Activated CD4-positive, alpha-beta memory T cell treated with anti-CD3 and anti-CD28 coated beads, Interleukin-2, amount 10 ng/mL, durations not matched to agents 7 days and 5 days (primary cell): ENCODE measurements at places on chromosomes 1 and 21.

DNA sequence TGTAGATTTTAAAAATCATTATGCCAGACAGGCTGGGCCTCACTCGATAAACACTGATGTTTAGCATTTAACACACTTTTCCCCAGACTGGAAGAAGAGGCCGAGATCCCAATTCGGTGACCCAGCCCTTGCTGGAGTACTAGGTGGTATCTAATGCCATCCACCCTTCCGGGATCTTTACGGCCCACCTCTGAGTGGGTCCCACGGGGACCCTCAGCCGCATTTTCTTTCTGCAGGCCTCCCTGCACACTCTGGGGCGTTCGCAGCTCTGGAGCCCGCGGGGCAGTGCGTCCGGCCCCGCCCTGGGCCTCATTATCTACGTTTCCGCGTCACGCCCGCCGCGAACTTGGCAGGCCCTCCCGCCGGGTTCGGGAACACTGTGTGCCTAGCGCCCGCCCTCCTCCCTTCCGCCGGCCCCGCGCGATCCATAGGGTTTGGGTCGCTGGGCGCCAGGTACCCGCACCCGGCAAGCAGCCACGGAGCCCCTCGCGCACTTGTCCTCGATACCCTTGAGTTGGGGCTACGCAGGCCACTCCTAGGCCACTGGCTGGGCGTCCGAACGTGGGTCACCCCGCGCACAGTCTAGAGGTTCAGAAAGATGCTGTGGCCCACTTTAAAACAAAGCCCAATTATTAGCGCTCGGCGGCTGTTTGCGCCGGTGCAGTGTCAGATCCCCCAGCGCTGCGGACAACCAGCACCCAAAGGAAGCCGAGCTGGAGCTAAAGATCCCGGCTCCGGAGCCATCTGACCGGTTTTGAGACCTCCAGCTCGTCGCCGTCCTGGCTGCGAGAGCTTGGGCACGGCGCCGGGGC is 950 bp upstream of the EVA1C start:
- H3K4me3 ChIP-seq, result peak overlapping the region; percentile 93
- H3K4me1 ChIP-seq, result peaks cover 30% of the 10 kb centered on the region
- H3K27me3 ChIP-seq, result no peaks in the 10 kb centered on the region
- peak; percentile 77 for DNase-seq

DNA sequence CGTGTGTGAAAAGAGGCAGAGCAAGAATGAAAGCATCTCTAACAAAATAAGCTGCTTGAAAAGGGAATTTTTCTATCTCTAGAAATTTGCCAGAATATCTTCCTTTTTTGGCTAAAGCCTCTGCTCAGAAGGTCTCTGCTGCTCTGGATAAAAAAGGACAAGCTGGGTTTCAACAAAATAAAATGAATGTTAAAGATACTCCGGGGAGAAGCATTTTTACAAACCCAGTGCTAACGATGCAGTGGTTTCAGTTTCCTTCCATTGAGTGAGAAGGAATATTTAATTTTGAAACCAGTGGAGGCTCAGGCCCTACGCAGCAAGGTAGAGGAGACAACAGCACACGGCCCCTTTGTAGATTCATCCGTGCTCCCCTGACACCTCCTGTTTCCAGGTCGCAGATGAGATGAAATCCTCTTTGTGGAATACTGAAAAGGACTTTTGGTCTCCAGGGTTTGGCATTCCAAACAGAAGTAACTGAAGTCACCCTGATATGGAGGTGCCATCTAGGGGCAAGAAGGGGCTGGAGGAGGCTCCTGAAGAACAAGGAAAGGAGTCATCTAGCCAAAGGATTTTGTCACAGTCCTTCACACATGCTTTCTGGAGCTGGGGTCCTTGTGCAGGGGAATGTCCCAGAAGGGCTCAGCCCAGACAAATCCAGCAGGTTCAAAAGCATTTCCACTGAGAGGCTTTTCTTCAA is 65.7 kb upstream of the SYT6 start:
- no peak for DNase-seq
- H3K27ac ChIP-seq, result no peak overlapping the region

- H3K4me1 ChIP-seq, result peaks cover 2% of the 10 kb centered on the region
- H3K27me3 ChIP-seq, result no peaks in the 10 kb centered on the region
- no peak overlapping the region for H3K4me3 ChIP-seq
- DNase-seq, result no peak
Measured at GRCh38 chr1:45886229-45886628, 82.8 kb downstream of the MAST2 start.

- H3K27me3 ChIP-seq, result no peaks in the 10 kb centered on the region
- H3K27ac ChIP-seq, result no peak overlapping the region
- H3K4me3 ChIP-seq, result no peak overlapping the region
- no peaks in the 10 kb centered on the region for H3K4me1 ChIP-seq
Measured at GRCh38 chr1:87586501-87586900, 257.8 kb downstream of the LMO4 start.

DNA sequence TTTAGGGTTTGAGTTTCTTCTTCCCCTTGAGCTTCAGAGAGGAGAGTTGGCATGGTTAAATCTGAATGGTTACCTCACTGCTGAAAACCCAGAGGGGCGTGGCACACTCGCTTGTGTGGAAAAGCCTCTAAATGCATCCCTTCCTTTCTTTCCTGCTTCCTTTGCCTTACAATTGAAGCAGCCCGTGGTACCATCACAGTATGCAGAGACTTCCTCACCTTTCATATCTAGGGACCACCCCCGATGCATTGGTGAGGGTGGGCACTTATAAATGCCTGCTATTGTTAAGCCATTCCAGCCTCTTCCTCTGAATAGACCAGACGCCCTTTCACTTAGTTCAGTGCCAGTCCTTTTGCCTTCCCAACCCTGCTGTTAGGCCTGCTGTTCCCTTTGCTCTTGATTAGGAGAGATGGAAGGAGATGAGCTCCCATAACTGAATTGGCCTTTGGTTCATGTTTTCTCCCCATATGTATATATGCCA is 21.9 kb upstream of the LAX1 start:
- peaks cover 62% of the 10 kb centered on the region for H3K36me3 ChIP-seq
- H3K27me3 ChIP-seq, result no peaks in the 10 kb centered on the region
- DNase-seq, result no peak
- H3K4me3 ChIP-seq, result no peak overlapping the region

DNA sequence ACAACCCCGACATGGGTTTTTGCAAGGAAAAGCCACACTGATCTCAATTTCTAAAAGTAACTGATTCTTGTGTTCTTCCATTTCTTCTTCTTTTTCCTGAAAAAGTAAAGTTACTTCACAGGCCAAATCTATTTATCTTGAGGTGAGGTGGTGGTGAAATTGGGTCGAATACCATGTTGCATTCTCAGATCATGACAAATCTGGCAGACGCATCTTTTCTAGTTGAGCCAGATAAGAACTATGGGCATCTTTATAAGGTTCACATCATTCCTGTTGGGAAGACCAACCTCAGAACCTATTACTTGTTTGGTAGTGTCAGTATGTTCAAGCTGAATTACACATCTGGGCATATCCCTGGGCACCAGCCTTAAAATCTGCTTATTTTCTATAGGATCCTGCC is 78.6 kb upstream of the USP25 start:
- no peaks in the 10 kb centered on the region for H3K4me1 ChIP-seq
- no peaks in the 10 kb centered on the region for H3K36me3 ChIP-seq
- H3K27me3 ChIP-seq, result peaks cover 4% of the 10 kb centered on the region
- no peak for DNase-seq
- no peak overlapping the region for H3K4me3 ChIP-seq

- H3K36me3 ChIP-seq, result no peaks in the 10 kb centered on the region
- H3K27me3 ChIP-seq, result no peaks in the 10 kb centered on the region
- no peak for DNase-seq
- H3K27ac ChIP-seq, result no peak overlapping the region
- no peak overlapping the region for H3K4me3 ChIP-seq
- no peaks in the 10 kb centered on the region for H3K4me1 ChIP-seq
Measured at GRCh38 chr1:217014066-217014465, 290.8 kb upstream of the ESRRG start.

- H3K36me3 ChIP-seq, result peaks cover 32% of the 10 kb centered on the region
- H3K27ac ChIP-seq, result peak overlapping the region; percentile 82
- no peak overlapping the region for H3K4me3 ChIP-seq
- peaks cover 46% of the 10 kb centered on the region for H3K4me1 ChIP-seq
- H3K27me3 ChIP-seq, result no peaks in the 10 kb centered on the region
Measured at GRCh38 chr1:151574575-151575529, 34.7 kb downstream of the TUFT1 start.

DNA sequence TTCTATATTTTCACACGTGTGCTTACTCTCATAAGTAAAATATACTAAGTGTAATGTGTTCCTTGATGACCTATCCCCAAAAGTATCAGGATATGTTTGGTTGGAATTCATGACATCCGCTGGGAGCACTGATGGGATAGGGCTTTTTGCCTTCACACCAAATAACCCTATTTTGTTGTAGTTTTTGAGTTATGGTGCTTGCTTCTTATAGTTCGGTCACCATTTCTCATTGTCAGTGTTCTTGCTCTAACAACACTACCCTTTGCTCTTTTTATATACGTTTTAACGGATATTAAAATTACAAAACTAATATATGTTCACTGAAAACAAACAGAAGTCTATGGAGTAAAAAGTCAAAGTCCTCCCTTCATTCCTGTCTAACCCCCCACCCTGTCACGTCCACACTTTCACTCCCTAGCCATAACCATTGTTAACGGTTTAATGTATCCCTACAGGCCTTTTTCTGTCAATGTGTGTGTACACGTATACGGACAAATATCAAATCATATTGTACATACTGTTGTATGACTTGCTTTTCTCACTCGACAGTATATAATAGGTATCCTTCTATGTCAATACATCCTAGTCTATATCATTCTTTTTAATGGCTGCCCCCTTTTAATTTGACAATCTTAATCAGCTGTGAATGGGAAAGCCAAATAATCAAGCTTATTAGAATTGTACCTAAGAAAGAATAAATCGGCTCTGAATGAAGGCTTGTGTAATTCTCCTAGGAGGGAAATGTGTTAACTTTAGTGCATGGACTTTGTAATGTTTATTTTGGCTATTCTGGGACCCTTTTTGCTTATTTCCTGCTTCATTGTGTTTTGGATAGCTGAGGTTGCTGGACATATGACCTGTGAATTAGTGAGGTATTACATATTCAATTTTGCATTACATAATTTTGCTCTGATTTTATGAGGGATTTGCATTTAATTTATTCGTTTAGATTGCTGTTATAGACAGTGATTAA is 3.5 kb upstream of the RNF220 start:
- no peak overlapping the region for H3K4me3 ChIP-seq
- peaks cover 15% of the 10 kb centered on the region for H3K4me1 ChIP-seq
- no peaks in the 10 kb centered on the region for H3K36me3 ChIP-seq
- H3K27ac ChIP-seq, result no peak overlapping the region
- no peak for DNase-seq
